ENCODE measurements at places on chromosomes 7 and 10. TPM values are rescaled to one million over a fixed set of nuclear protein-coding genes. Genes with fewer than 3 reads are reported as not detected.

The STRIP2 gene
- total RNA-seq, result 17.1 TPM

The CFAP70 gene
- total RNA-seq, result 2.0 TPM

The FAM241B gene
- total RNA-seq, result 5.3 TPM

DNA sequence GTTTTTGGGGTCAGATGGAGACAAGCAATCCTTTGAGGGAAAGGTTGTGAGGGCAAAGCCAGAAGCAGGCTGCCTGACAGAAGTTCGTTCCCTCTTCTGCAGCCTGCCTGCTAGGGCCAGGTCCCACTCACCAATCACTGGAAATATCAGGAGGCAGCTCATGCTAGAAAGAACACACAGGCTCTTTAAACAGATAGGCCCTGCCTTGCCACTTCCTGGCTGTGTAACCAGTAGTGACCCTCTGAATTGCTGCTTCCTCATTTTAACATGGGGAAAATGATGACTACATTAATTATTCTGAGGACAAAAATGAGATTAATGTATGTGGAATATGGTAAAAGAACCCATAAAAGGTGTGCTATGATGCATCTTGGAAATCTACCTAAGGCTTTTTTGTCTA lies 50.5 kb upstream of the MRLN start:
- DNase-seq, result no peak

DNA sequence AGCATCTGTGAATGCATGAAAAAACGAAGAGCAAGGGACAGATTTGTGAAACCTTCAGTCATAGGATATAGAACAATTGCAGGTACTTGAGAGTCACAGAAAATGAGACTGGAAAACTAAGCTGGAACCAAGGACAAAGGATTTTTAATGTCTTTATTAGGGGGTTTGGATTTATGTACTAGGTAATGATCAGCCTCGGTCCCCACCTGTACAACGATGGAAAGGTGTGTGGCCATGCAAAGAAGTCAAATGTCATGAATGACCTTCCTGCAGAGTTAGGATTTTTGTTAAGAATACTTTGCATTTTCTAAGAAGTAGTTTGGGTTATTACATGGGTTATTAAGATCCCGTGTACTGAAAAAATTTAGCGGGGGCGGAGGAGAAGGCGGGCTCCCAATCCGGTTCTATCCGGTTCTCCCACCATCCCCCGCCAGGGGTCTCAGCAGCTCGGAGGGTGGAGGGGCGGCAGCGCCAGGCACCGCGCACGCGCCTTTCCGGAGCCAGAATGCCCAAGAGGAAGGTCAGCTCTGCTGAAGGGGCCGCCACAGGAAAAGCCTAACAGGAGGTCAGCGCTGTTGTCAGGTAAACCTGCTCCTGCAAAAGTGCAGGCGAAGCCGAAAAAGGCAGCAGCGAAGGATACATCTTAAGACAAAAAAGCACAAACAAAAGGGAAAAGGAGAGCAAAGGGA lies 327.5 kb upstream of the PLXDC2 start:
- peak; percentile 48 for DNase-seq

DNA sequence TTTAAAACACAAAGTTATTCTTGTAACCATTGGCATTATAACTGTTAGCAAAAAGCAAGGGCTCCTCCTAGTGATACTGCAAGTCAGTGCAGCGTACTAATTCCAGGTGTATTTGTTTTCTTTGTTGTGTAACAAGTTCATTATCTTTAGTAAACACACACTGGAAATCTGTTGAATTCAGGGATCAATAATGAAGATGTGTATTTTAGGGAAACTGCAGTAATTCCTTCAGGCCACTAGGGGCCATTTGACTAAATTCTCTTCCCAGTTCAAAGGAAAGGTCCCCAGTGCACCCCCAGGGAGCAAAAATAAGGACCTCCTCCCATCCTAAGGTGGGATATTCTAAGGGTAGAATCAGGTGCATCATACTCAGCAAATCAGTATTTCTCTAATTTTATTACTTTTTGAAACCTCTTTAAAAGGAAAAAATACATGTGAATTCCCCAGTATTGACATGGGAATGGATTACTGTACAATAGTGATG lies 158.6 kb upstream of the LYZL1 start:
- DNase-seq, result no peak

- no peak for DNase-seq
These were observed 19.4 kb downstream of the AHCYL2 start for GRCh38 chr7:129244220-129244619.

GRCh38 chr10:93826355-93826754 lies 67.4 kb upstream of the SLC35G1 start:
- no peak for DNase-seq

- DNase-seq, result no peak
These were observed 4.4 kb downstream of the HBP1 start for GRCh38 chr7:107173191-107173590.

All from left ventricle myocardium inferior (tissue), 1 donor.